Body of pancreas (tissue), 4 donors: ENCODE measurements at places on chromosomes 6 and 20.

GRCh38 chr6:82080767-82081166 is 166.8 kb downstream of the IBTK start:
- H3K4me1 ChIP-seq, result no peaks in the 10 kb centered on the region
- no peaks in the 10 kb centered on the region for H3K27me3 ChIP-seq
- no peaks in the 10 kb centered on the region for H3K36me3 ChIP-seq
- H3K4me3 ChIP-seq, result no peak overlapping the region

DNA sequence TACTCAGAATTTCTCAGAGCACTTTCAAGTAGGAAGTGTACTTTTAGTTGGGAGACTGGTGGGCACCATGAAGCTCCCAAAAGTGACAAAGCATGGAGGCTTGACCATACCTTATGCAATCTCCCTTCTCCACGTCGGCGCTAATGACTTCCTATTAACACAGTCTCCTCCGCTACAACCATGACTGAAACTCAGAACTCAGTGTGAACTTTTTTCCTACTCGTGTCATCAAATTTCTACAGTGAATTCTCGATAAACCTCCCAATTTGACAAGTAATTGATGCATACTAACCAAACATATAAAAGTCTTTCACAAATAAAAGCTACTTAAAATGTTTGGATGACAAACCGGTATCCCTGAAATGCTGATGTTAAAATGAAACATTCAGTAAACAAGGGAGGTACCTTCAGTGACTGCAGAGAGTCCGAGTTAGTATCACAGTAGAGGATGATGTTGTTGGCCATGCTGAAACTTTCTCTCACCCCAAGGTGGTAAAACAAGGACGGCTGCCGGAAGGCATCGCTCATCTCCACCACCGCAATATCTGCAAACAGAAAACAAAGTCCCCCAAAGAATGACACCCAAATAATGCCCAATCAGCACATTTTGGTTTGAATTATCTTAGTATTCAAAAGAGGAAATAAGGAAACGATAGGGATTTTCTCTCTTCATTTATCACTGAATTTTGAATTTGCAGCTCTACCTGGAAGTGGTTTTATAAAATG is 72.1 kb downstream of the MAP3K5 start:
- H3K4me3 ChIP-seq, result no peak overlapping the region
- DNase-seq, result no peak
- no peaks in the 10 kb centered on the region for H3K27me3 ChIP-seq
- H3K27ac ChIP-seq, result no peak overlapping the region
- H3K36me3 ChIP-seq, result no peaks in the 10 kb centered on the region
- peaks cover 43% of the 10 kb centered on the region for H3K4me1 ChIP-seq

DNA sequence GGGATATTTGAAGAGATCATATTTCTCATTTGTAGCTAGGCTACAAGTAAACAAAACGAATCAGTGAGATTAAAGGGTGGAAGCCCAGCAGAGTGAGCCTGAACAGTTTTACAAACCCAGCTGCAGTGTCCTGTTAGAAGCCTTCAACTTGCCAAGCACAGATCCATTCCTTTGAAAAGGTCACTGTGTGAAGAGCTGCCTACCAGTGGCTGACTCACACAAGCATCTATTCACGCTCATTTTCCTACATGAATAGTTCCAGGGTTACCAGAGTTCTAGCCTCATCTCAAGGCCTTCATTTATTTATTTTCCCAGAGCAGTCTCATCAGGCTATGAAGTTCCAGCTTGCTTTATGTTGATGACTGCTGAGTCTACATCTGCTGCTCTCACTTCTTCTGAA is 25.7 kb upstream of the MLIP start:
- no peak for DNase-seq
- H3K4me3 ChIP-seq, result no peak overlapping the region
- H3K27me3 ChIP-seq, result no peaks in the 10 kb centered on the region

DNA sequence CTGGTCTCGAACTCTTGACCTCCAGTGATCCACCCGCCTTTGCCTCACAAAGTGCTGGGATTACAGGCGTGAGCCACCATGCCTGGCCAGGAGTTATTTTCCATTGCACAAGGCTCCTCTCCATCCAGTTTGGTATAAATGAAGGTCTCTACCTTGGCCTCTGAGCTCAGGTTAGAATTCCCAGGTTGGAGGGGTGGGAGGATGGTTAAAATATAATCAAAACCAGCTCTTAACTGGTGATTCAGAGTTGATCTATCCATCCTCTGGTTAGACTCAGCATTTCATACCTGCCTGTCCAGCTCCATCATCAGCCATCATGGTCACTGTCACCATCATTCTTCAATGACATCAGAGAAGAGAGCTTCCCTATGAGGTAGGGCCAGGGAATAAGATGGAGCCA is 2.6 kb upstream of the SLC22A7 start:
- H3K36me3 ChIP-seq, result no peaks in the 10 kb centered on the region
- DNase-seq, result no peak
- H3K4me1 ChIP-seq, result peaks cover 4% of the 10 kb centered on the region
- no peak overlapping the region for H3K27ac ChIP-seq
